ENCODE measurements at places on chromosomes 3 and 15. TPM values are rescaled to one million over a fixed set of nuclear protein-coding genes. Genes with fewer than 3 reads are reported as not detected.
A peak's percentile ranks its signal among the peaks of the same experiment; 100 is the strongest.

SPG21 gene
- 99.1 TPM for polyA plus RNA-seq

HHATL gene
- polyA plus RNA-seq: 0.52 TPM

GRCh38 chr15:81060907-81061306 is 60.2 kb downstream of the TLNRD1 start:
- DNase-seq: no peak

GRCh38 chr3:138653567-138653966 is 45.0 kb downstream of the FAIM start:
- no peak for DNase-seq

- no peak for DNase-seq
Measured at GRCh38 chr3:36919439-36920160, 25.3 kb downstream of the TRANK1 start.

- DNase-seq: peak; percentile 69
Measured at GRCh38 chr3:129305592-129306091, 27.0 kb downstream of the HMCES start.

DNA sequence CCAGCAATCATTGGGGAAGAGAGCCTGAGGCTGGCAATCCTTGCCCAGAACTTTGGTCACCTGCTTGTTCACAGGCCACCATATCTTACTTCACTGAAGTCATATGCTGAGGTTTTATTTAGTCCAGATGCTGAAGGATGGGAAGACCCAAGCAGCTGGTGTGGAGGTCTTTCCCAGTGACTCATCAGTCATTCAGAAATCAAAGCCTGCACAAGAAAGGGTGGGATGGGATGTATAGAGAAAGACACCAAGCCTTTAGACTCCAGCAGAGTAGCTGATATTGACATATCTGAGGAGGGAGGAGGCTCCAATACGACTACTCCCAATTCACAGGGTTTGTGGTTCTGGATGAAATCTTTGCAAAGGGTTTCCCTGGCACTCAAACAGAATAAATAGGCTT is 13.0 kb upstream of the PHLDB2 start:
- DNase-seq: no peak

GRCh38 chr3:2392981-2393380 is 294.3 kb downstream of the CNTN4 start:
- no peak for DNase-seq

FAM107A gene
- polyA plus RNA-seq: 5.8 TPM

DNA sequence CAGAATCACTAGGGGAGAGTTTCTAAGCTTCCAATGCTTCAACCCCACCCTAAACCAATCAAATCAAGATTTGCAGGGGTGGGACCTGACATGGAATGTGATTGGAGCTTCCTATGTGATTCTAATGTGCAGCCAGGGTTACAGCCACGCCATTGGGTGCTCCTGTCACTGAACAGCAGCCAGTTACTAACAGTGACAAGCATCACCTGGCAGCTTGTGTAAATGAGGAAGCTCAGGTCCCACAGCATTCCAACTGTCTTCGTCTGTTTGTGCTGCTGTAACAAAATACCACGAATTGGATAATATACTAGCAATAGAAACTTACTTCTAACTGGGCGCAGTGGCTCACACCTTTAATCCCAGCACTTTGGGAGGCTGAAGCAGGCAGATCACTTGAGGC is 294.9 kb downstream of the SHQ1 start:
- DNase-seq: no peak

GRCh38 chr3:112555535-112556170 is 6.1 kb downstream of the ATG3 start:
- DNase-seq: no peak

CHMP2B gene
- polyA plus RNA-seq: 54.1 TPM

MAP1A gene
- polyA plus RNA-seq: 7.8 TPM

DNA sequence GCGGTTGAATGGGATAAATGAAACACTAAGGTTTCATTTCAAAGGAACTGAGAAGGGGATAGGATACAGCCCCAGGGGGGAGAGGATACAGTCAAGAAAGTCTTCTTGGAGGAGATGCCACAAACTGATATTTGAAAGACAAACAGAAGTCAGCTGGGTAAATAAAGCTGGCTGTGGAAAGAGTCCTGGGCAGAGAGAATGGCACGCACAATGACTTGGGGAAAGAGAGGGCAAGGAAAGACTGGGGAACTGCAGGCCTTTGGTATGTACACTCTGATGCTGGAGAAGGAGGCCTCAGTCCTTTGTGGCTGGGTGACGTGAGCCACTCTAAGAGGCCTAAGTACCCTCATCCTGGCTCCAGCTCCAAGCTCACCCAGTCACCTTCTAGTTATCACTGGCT is 45.2 kb upstream of the LMCD1 start:
- no peak for DNase-seq

- DNase-seq: no peak
Measured at GRCh38 chr3:1207904-1208303, 115.1 kb downstream of the CNTN6 start.

GRCh38 chr3:133248389-133248788 is 151.5 kb upstream of the BFSP2 start:
- DNase-seq: no peak

GRCh38 chr3:8776406-8776805 is 7.0 kb upstream of the OXTR start:
- no peak for DNase-seq

DNA sequence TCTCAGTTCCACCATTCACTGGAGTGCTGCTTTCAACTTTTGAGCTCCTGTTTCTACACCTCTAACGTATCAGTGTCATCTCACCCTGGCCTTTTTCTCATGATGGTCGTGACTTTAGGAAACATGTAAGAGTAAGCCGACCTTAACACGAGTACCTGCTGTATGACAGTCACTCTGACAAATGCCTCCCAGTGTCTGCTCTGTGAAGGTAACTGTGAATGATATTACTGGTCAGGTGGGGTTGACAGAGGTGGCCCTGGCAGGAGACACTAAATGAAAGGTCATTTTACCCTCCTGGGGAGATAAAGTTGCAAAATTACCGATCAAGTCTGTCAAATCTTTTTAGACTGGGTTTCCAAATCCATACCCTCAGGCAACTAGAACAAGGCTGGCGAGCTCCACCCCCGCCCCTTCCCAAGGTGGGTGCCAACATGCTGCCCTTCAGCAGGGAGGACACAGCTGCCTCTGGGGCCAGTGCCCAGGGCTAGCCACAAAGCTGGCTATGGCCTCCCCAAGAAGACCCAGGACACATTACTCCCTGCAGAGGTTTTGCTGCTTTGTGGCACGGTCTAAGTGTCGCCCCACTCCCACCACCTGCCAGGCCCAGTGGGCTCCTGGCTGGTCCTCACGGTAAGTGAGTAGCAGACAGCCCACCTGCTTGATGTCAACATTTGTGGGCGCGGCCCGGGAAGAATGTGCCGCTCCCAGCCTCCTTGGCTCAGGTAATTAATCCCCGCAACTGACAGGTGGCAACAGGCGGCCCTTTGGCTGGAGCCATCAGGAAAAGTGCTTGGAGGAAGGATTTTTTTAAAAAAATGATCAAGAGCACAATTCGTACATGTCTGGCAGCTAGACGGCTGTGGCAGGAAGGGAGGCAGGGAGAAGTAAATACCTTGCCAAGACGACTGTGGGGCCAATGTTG is 211.8 kb downstream of the TP63 start:
- no peak for DNase-seq

GRCh38 chr3:116741467-116741866 is 31.9 kb downstream of the TUSC7 start:
- DNase-seq: no peak

- DNase-seq: no peak
Measured at GRCh38 chr3:33687406-33688010, 30.5 kb downstream of the CLASP2 start.

CALML4 gene
- 31.2 TPM for polyA plus RNA-seq

HRH1 gene
- 2.8 TPM for polyA plus RNA-seq

- no peak for DNase-seq
Measured at GRCh38 chr3:13011573-13012220, 61.5 kb downstream of the IQSEC1 start.

DNAH12 gene
- polyA plus RNA-seq: 2.3 TPM

- DNase-seq: no peak
Measured at GRCh38 chr3:23865595-23866396, 51.0 kb downstream of the NKIRAS1 start.

GRCh38 chr3:37993067-37993455 is 2.5 kb downstream of the VILL start:
- DNase-seq: no peak

- DNase-seq: no peak
Measured at GRCh38 chr15:65201918-65202317, 9.4 kb downstream of the CILP start.

GRCh38 chr3:56918111-56918568 is 116.4 kb upstream of the ARHGEF3 start:
- DNase-seq: no peak

DNA sequence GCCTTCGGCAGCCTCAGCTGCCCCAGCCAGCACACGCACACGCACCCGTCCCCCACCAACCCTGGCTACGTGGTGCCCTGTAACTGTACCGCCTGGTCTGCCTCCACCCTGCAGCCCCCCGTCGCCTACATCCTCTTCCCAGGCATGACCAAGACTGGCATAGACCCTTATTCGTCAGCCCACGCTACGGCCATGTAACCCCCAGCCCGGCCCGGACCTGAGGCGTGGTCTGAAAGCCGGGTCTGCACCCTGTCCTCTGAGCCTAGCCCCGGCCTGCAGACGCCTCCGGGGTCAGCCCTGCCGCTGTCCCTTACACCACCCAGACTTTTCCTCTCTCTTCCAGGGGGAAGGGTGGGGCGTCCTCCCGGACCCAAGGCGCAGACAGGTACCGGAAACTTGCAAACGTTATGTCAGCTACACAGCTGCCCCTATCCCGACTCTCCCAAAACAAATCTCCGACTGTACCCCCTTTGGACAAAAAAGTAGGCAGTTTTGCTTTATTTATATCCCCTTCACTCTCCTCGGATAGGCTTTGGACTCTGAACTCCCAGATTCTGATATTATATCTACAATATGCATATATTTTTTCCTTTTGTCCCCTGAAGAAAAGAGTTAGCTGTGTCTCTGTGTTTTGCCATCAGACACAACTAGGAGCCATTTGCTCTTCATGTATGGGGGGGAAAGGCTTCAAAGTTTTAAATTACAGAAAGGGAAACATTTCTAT is 1.4 kb downstream of the SOX14 start:
- DNase-seq: no peak

GRCh38 chr3:171286580-171287249 is 173.5 kb downstream of the TNIK start:
- no peak for DNase-seq

RHCG gene
- 2.1 TPM for polyA plus RNA-seq

DNA sequence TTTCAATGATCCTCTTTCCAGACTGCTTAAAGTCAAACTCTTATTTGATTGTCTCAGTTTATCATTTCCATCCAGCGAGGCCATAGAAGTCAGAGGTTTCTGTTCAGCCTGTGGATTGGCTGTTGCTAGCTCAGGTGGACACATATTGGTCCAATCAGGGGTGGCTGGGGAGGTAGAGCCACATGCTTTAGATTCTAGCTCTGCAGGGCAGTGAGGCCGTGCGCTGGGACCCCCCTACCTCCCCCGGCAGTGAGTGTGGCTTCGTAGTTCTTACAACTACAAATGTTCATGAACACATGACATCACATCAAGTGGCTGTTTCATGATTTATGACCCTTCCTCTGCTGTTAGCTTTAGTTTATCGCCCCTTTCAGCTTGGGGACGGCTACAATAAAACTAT is 18.0 kb downstream of the APOD start:
- no peak for DNase-seq

DNA sequence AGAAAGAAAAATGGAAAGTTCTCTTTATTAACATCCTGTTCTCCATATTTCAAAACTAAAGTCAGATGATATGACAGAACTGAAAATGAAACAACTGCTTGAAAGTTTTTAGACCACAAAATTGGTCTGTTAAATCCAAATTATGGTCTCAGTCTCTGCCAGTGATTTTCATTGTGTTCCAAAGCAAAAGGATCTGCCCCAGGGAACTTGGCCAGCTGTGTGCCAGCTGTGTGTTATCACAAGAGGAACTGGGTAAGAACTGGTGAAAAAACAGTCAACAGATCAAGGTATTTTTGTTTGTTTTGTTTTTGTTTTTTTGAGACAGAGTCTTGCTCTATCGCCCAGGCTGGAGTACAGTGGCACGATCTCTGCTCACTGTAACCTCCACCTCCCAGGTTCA is 323.3 kb downstream of the CTNNB1 start:
- DNase-seq: no peak

- no peak for DNase-seq
Measured at GRCh38 chr3:71035886-71036285, 547.6 kb downstream of the FOXP1 start.

GRCh38 chr3:152398495-152398894 is 129.8 kb downstream of the MBNL1 start:
- DNase-seq: no peak

Measured in left renal cortex interstitium (tissue), 4 donors.